ENCODE measurements at places on chromosomes 16 and 17. TPM values are rescaled to one million over a fixed set of nuclear protein-coding genes. Genes with fewer than 3 reads are reported as not detected.

- DNase-seq: peak; percentile 49
Observed at GRCh38 chr17:47840742-47841487, at the start of gene SCRN2. Gene SCRN2 (minus strand): TSS chr17:47841273. CDS start chr17:47840843, 430 bp downstream.

DNA sequence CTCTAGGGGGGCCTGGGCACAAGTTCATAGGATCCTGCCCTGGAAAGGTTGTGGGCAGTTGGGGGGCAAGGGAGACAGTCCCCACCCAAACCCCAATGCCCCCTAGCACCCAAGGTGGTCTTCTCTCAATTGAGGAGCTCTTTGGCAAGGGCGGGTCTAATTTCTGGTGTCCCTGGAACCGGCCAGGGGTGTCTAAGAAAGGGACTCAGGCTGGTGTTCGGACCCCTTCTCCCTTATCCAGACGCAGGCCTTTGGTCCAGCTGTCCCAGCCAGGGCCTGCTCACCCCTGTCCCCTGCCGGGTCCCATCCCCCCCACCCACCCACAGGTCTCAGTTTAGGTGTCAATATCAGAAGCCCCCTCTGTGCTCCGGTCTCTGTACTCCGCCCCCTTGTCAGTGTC lies 860 bp upstream of the ARHGDIG start:
- DNase-seq: no peak

DNA sequence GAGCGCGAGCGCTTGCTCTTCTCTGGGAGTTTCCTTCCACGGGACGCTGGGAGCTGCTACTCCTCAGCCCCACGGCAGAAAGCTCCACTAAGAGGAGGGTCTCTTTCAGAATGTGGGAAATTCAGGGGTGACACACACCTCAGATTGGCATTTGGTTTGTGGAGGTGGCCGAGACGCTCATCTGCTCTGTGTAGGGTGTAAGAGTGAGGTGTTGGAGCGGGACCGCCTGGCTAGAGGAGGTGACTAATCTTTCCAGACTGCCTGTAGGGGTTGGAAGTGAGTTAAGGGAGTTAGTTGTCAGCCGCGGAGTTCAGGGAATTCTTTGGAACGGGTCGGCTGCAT lies 735 bp downstream of the PSMD11 start:
- DNase-seq: peak; percentile 5

DNA sequence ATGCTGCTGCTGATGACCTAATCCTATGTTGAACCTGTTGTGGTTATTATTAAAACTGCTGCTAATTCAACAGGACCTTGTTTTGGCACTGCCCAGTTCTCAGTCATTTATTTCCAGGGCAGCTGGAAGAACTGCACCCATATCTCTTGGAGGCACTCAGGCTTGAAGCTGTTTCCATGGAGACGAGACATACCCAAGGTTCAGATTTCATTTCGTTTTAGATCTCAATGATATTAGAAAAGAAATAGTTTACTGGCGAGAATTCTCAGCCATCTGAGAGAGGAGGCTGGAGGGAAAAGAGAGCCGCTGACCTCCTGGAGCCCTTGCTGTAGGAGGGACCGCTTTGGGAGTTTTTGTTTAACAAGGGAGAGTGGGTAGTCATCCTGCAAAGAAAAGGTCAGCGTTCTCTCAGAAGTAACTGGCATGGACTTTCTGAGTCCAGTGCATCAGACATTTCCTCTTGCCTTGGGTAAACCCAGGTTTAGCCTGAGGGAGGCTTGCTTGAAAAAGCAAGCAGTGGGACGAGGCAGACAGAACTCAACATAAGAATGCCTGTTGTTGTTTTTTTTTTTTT lies 75.4 kb downstream of the YPEL2 start:
- DNase-seq: no peak

Gene TBC1D3B
- not detected for total RNA-seq

Gene SOST
- total RNA-seq: 55.4 TPM

DNA sequence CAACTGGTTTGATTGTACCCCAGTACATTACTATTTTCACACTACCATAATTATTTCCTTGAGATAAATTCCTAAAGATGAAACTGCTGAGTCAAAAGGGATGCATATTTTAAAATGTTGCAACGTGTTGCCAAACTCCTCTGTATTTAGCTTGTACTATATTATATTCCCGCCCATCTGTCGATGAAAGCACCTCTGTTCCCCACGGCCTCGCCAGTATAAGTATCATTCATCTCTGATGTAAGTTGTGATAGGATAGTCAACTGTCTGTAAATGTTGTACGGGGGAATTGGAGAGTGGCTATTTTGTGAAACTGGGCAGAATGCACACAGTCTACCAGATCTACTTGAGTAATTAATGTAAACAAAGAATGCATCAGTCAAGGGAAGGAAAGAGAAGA lies 47.7 kb upstream of the TNRC6A start:
- DNase-seq: no peak

GRCh38 chr16:49026566-49027181 lies 255.0 kb downstream of the CBLN1 start:
- no peak for DNase-seq

Gene RND2
- total RNA-seq: 0.81 TPM

Gene HSD11B2
- not detected for total RNA-seq

GRCh38 chr17:10082795-10083194 lies 115.6 kb downstream of the GAS7 start:
- DNase-seq: no peak

Gene EVPLL
- total RNA-seq: not detected

Gene CHST5
- total RNA-seq: not detected

DNA sequence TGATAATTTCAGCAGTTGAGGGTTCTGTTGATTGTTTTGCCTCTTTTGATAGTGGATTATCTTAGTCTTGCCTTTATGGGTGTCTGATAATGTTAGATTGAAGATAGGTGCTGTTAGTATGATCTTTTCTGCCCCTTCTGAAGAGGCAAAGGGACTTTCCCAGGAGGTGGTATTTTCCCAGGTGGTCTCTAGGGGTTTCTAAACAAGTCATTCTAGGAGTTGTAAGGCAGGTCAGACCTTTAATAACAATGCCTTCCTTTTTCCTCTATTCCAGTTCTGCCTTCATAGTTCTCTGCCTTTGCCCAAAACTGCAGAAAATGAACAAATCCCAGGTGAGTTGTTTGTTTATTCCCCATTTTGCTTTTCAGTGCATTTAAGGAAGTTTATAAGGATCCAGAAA lies 4.3 kb downstream of the ZFP1 start:
- no peak for DNase-seq

GRCh38 chr17:20975566-20975965 lies 67.2 kb downstream of the USP22 start:
- DNase-seq: no peak

DNA sequence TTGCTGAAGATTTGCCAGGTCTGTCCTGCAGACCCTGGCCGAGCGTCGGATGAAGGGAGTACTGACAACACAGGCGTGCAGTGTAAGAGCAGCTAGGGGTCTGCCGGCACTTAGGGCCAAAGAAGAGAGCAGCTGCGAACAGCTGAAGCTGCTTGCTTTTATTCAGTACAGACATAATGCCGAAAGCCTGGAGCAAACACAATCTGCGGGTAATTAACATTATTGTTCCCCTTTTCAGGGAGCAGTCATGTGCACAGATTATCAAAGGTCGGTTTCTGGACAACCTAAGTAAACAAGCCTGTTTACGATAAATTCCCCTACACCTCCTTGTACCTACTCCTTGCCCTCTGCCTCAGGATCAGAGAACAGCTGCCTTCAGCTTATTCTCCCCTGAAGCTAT lies 12.0 kb upstream of the KRT23 start:
- no peak for DNase-seq

DNA sequence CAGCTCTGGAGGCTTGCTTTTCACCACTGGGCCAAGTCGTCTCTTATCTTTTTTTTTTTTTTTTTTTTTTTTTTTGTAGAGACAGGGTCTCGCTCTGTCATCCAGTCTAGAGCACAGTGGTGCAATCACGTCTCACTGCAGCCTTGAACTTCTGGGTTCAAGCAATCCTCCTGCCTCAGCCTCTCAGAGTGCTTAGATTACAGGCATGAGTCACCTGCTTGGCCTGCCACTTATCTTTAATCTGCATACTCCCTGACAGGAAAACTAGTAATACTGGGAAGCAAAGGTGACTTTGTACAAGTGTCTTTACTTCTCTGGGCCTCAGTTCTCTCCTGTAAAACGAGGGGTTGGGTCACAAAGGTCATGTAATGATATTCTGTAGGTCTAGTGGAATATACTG lies 15.0 kb downstream of the NTN1 start:
- no peak for DNase-seq

- DNase-seq: no peak
Observed at GRCh38 chr17:924711-925475, 54.7 kb downstream of the NXN start.

DNA sequence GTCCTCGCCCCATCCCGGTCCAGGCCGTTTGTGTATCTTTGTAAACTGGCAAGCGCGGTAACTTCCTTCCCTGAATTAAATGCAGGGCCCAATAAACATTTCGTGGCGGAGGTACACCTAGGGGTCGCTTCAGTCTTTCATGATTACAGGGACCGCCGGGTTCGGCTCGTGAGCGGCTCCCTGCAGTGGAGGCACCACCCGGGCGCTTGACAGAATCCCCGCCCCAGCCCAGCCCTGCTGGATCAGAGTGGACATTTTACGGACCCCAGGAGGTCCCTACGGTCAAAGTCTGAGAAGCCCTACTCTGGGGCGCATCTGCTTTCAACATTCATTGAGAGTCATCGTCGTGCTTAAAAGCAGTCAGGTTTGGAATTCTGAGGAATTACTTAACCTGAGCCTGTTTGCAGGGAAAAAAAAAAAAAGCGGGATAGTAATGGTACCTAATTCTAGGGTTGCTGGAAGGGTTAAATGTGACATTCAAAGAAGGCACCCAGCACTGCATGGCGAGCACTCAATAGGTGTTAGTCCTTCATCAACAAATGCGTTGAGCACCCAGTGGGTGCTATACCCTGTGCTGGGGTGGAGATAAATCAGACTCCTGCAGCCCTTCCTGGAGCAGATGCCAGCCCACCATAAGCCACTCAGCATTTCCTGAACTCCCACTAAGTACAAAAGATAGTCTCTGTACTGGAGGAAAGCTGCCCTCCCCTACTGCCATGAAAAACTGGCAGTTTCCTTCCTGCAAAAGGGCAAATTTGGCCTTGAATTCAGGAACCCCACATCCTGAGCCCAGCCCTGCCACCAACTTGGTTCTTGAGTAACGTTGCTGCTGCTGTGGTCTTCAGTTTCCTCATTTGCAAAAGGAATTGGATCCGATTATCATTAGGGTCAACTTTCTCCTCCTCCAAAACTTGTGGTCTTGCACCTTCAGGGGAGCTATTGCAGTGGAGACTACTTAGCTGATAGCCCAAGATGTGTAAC lies 658 bp upstream of the DUSP3 start:
- DNase-seq: no peak

Gene PPM1E
- total RNA-seq: not detected

GRCh38 chr17:68403122-68403521 lies 54.2 kb downstream of the WIPI1 start:
- DNase-seq: no peak

DNA sequence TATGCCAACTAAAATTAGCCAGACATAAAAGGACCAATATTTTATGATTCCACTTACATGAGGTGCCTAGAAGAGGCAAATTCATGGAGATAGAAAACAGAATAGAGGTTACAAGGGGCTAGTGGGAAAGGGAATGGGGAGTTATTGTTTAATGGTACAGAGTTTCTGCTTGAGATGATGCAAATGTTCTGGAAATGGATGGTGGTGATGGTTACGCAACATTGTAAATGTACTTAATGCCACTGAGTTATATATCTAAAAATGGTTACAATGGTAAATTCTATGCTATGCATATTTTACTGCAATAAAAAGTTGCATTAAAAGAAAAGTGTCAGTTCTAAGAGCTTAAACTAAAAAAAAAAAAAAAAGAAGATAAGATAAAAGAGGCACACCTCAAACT lies 17.9 kb downstream of the MT1X start:
- no peak for DNase-seq

DNA sequence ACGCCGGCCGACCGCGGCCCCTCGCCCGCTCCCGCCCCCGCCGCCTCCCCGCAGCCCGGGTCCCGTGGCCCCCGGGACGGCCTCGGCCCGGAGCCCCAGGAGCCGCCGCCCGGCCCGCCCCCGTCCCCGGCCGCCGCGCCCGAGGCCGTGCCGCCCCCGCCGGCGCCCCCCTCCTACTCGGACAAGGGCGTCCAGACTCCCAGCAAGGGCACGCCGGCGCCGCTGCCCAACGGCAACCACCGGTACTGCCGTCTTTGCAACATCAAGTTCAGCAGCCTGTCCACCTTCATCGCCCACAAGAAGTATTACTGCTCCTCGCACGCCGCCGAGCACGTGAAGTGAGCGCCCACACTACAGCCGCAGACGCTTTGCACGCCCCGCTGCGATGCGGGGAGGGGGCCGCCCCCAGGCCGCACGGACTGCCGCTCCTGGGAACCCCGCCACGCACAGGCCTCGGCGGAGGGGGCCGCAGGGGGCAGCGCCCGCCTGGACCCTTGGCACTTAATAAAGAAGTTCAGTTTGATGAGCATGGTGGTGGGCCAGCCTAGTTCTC lies 35.5 kb upstream of the ZC3H18 start:
- DNase-seq: no peak

GRCh38 chr17:9292561-9292941 lies 271.2 kb downstream of the NTN1 start:
- DNase-seq: no peak

Gene NOXO1
- total RNA-seq: not detected

Gene PFN1
- 1,230 TPM for total RNA-seq

- DNase-seq: no peak
Observed at GRCh38 chr17:3038941-3039340, 24.5 kb downstream of the OR1D5 start.

DNA sequence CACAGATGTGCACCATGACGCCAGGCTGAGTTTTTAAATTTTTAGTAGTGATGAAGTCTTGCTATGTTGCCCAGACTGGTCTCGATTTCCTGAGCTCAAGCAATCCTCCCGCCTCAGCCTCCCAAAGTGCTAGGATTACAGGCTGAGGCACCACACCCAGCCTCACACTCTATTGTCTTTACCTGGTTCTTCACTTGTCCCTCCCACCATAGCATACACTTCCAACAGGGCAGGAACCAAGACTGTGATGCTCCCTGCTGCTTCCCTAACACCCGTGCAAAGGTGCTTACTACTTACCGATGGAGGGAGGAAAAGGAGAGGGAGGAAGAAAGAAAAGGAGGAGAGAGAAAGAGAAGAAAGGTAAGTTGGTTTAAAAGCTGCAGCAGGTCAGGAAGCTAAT lies 41.4 kb upstream of the MEIOC start:
- DNase-seq: no peak
